ENCODE measurements at places on chromosomes 4 and X. TPM values are rescaled to one million over a fixed set of nuclear protein-coding genes. Genes with fewer than 3 reads are reported as not detected.

Gene CCKAR
- not detected for total RNA-seq

Gene MAGEA8
- total RNA-seq = not detected

DNA sequence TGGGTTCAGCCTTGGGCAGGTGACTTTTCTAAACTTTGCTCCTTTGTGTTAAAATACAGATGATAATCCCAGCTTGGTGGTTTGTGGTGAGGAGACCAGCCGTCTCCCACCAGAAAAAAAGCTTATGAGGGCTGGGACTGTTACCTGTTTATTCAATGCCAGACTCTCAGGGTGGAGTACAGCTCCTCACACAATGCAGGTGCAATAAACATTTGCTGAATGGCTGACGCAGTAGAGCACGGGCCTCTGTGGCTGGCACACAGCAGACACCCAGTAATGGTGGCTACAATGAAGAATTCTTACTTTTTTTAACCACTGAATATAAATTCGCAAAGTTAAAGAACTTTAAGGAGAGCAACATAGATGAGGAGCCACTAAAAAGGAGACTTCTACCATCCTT, 30.2 kb downstream of the BEND4 start:
- DNase-seq = no peak

GRCh38 chr4:18847249-18847890, 825.8 kb upstream of the LCORL start:
- no peak for DNase-seq

GRCh38 chrX:118218940-118219339, 102.3 kb upstream of the KLHL13 start:
- no peak for DNase-seq

GRCh38 chr4:7804756-7805385, 134.8 kb downstream of the AFAP1 start:
- peak; percentile 9 for DNase-seq

GRCh38 chr4:118941799-118942198, 53.1 kb downstream of the SYNPO2 start:
- no peak for DNase-seq
